ENCODE measurements at places on chromosomes 7 and 10. TPM values are rescaled to one million over a fixed set of nuclear protein-coding genes. Genes with fewer than 3 reads are reported as not detected.

HYAL4 gene
- total RNA-seq, result not detected

DNA sequence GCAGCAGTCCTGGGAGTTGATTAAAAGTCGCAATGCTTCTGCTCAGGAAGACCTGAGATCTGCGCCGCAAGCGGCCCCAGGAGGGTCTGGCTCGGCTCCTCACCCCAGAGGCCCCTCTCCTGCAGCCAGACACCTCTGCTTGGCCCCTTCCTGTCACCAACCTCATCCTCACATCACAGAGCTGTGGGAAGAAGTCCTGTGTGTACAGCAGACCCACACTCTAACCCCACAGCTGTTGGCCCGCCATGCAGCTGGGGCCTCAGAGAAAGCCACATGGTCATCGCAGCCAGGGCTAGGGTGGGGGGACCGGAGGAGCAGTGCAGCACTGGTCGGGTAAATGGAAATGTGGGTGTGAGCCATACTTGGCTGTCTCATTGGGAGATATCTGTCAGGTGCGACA, 97.7 kb downstream of the RGS10 start:
- no peak for DNase-seq

GRCh38 chr7:8261711-8262695, at the start of gene ICA1:
TSS of gene ICA1 (minus strand) at chr7:8262167. CDS start at chr7:8235926, 26,241 bp downstream.
- DNase-seq, result no peak

- no peak for DNase-seq
Measured at GRCh38 chr10:61098966-61099365, 155.0 kb upstream of the RHOBTB1 start.

DNA sequence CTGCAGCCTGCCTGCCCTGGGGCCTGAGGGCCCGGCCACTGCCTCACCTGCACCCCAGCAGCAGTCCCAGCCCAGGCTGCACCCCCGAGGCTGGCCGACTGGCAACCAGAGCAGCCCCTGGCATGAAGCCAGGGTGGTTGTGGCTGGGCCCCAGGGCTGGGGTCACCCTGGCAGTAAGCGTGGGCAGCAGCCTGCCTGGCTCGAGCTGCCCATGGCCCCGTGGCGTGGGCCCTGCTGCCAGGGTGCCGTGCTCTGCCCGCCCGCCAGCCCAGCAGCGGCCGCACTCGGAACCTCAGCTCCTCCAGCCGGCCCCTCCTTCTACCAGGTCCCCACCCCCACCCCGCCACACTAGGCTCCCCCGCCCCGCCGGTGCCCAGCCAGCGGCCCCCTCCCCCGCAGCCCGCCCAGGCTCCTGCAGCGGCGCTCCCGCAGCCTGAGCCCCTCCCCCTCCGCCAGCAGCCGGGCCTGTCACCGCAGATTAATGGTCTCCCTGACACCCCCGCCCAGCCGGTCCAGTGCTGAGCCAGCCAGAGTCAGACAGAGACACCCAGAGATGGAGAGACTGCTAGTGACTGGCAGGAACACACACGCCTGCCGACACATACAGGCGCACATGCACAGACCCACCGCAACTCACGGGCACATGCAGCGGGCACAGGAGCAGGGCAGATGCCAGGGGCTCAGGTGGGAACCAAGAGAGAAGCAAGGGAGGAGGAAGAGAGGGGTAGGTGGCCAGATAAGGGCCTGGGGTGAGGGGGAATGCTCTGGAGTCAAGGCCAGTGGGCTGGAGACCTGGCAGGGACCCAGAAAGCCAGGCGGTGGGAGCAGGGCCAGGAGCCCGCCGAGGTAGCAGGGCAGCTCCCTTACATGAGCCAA, 22.4 kb downstream of the KCNH2 start:
- DNase-seq, result no peak

DNA sequence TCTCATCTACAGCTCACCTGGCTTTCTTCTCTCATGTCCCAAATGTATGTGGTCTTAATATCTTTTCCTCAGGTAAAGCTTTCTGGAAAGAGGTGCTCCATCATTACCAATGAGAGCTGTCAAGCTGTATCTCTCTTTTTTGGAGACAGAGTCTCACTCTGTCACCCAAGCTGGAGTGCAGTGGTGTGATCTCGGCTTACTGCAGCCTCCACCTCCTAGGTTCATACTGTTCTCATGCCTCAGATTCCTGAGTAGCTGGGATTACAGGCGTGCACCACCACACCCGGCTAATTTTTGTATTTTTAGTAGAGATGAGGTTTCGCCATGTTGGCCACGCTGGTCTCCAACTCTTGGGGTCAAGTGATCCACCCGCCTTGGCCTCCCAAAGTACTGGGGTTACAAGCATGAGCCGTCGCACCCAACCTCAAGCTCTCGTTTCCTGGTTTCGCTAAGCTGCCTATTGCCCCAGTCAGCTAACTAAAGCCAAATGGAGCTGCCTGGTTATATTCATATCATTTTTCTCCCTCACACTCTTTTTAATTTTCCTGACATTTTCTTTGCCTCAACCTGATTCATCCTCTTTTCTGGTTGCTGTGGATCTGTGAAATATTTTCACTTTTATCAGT, 60.5 kb downstream of the SUFU start:
- DNase-seq, result no peak

DNA sequence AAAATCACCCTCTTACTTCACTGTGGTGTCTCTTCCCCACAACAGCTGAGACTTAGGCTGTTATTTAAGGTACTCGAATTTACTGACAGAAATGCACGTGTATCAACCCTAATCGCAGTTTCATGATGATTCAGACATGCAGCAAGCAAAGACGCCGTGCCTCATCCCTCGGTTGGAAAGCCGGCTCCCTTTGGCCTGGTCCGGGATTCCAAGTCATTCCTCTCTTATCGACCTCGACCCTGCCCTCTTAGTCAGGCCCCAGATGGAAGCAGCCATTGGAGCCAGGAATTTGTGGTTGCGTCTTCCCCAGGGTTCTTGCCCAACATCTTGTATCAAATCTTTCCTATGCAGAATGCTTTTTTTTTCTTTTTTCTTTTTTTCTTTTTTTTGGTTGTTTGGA, 229.5 kb downstream of the GATA3 start:
- no peak for DNase-seq
